H7 (cell line): ENCODE measurements at places on chromosomes 11 and 22. TPM values are rescaled to one million over a fixed set of nuclear protein-coding genes. Genes with fewer than 3 reads are reported as not detected.

- no peak for DNase-seq
Measured at GRCh38 chr11:11318961-11319360, 34.1 kb downstream of the CSNK2A3 start.

GRCh38 chr11:47552056-47552565 lies 821 bp downstream of the CELF1 start:
- peak; percentile 51 for DNase-seq

GRCh38 chr11:8959546-8960166 lies 4.6 kb downstream of the TMEM9B start:
- DNase-seq: peak; percentile 85

GRCh38 chr11:19827399-19828135 lies 114.9 kb downstream of the NAV2 start:
- DNase-seq: peak; percentile 73

- no peak for DNase-seq
Measured at GRCh38 chr11:35721651-35722282, 59.2 kb downstream of the TRIM44 start.

- no peak for DNase-seq
Measured at GRCh38 chr11:65219930-65220213, 38.1 kb downstream of the CAPN1 start.

GRCh38 chr11:59822989-59823566 lies 12.5 kb upstream of the MRPL16 start:
- DNase-seq: peak; percentile 36

- DNase-seq: no peak
Measured at GRCh38 chr11:76644591-76644990, 26.0 kb downstream of the LRRC32 start.

DNA sequence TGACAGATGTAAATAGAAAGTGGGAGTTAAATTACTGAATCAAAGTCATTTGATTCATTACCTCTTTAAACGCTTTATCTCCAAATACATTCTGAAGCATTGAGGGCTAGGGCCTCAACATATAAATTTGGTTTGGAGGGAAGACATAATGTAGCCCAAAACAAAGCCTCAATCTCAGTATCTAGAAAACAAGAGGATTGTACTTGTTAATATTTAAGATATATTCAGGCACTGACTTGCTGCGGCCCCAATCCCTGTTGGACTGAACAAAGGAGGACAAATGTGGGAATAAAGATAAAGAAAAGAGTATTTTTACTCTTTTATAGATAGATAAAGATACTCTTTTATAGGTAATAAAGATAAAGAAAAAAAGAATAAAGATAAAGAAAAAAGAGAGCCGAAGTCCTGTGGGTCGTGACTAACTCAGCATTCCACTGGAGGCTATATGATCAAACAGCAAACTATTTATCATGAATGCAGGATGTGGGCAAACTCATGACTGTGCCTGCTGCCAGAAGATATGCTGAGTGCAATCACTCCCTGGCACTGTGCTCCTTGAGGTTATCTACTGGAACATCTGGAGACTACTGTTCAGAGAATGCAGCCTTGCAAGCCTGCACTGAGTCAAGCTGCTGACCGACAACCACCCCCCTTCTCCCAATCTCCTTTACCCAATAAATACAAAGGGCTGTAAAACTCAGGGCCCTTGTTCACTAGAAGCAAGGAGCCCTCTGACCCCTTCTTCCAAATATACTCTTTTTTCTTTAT lies 6.9 kb downstream of the OR10V1 start:
- no peak for DNase-seq

- peak; percentile 79 for DNase-seq
Measured at GRCh38 chr22:32175683-32176644, 16.9 kb upstream of the C22orf42 start.

GRCh38 chr22:18065256-18065655 lies 12.5 kb upstream of the PEX26 start:
- peak; percentile 67 for DNase-seq

DNA sequence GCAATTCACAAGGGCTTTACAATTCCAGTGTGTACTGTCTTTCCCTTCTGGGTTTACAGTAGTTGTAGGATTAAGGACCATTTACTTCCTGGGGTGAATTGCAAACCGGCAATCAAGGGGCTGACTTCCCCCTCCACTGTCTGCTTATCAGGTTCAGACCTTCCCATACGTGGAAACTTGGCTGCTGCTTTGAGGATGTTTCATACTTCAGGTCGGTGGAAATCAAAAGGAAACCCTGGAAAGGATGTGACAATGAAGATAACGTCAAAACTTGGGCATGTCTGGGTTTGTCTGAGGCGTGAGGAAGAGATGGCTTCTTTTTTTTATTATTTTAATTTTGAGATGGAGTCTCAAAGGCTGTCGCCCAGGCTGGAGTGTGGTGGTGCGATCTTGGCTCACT lies 2.1 kb upstream of the RTCB start:
- no peak for DNase-seq

YPEL4 gene
- not detected in 2 replicates for total RNA-seq

DDI1 gene
- total RNA-seq: not detected in 2 replicates

MIAT gene
- total RNA-seq: 3.0 and 13.4 TPM in 2 replicates

GGTLC3 gene
- total RNA-seq: not detected in 2 replicates

OR2D2 gene
- total RNA-seq: 0.42 TPM in 1 of 2 replicates, not detected in the other

PHLDB1 gene
- 48.7 and 55.0 TPM in 2 replicates for total RNA-seq
